ENCODE measurements at places on chromosomes 6 and 20. TPM values are rescaled to one million over a fixed set of nuclear protein-coding genes. Genes with fewer than 3 reads are reported as not detected.

Gene EPHA7
- total RNA-seq = 0.04 TPM

Gene SPATS1
- not detected for total RNA-seq

Gene MICA
- total RNA-seq = 27.6 TPM

Gene MCHR2
- not detected for total RNA-seq

Gene NMBR
- not detected for total RNA-seq

Gene TPBG
- total RNA-seq = 54.1 TPM

Gene ZFP57
- total RNA-seq = not detected

Gene HLA-DMB
- 1.7 TPM for total RNA-seq

Gene COL11A2
- total RNA-seq = 0.72 TPM

Gene NRSN1
- not detected for total RNA-seq

Gene INSM1
- not detected for total RNA-seq

Gene BMP6
- total RNA-seq = 18.5 TPM

Gene RPN2
- 268 TPM for total RNA-seq

Gene LIN28B
- 1.4 TPM for total RNA-seq

Gene ACOT8
- total RNA-seq = 19.0 TPM

Gene CCR6
- total RNA-seq = not detected

Measured in A549 treated with DMSO at 1 μM for 4 hours (cell line).